ENCODE measurements at places on chromosomes 7 and 10.
A peak's percentile ranks its signal among the peaks of the same experiment; 100 is the strongest.

DNA sequence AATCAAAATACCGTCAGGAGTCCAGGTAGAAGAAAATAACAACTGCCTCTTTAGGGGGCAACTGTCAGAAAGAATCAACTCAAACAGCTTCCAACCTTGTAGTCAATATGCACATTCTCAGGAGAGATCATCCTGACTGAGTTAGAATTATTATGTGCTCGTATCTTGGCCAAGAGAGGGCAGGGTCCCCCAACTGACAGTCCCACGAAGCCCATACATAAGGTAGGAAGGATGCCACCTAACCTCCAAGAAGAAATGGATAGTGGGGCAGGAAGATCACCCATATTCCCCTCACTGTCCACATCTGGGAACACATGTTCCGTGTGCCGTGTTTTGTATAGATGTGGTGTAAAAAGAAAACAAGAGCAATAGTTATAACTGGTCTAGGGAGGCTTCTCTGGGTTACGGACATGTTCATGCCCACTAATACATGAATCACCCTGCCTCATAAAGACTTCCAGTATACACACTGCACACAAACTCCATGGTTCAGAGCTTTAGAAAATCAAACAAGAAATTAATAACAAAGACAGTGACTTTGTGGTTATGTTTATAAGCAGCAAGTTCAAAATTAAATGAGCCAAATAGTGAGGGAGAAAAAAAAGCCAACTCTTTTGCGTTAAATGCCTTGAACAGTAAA, 295.6 kb downstream of the FGFR2 start:
- no peak for DNase-seq

DNA sequence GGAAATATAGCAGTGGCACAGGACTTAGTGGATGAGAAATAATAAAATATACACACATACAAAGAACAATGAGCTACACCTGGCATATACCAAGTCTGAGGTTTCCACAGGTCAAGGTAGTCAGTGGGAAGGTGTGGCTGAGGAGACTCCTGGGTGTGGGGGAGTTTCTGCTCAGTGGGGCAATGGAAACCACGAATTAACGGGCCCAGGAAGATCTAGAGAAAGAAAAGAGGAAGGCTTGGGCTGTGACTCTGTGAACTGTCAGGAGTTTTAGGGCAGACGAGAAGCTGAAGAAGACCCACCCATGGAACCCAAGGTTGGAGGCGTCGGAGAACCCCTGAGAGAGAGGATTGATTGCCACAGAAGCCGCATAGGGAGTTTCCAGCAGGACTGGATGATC, 196.5 kb downstream of the HERPUD2 start:
- DNase-seq: no peak

DNA sequence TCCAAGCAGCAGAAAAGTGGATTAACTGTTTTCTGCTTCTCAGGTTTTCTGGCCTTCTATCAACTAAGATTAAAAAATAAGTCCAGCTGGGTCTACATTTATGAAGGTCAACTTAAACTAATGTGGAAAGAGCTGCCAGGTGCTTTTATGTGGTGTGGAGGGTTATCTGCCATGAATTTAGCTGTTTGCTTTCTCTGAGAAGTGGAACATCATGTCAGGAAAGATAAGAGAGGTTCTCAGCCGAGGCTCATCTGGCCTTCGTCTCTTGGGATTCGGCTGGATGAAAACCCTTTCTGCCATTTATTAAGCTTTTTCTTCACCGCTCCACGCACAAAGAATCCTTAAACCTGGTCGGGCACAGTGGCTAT, 5.5 kb downstream of the PTPRN2 start:
- DNase-seq: no peak

- no peak for DNase-seq
Observed at GRCh38 chr10:100167553-100168312, 18.1 kb downstream of the ERLIN1 start.

DNA sequence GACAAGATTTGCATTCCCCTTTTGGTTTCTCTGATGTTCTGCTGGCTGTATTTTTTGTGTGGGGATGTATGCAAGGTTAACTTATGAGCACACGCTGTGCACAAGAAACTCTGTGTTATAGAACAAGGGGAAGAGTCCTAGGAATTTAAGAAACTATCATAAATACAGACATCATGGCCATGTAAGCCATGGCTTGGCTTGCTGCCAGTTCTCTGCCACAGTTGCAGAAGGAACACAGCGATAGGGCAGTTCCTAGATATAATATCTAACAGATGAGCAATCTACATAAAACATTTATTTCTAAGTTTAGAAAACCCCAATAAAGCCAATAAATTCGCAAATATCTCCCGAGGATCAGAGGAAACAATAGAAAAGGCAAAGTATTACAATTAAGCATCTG, 153.3 kb downstream of the LRRTM3 start:
- DNase-seq: no peak

GRCh38 chr10:122525788-122526187, 34.8 kb upstream of the DMBT1 start:
- DNase-seq: peak; percentile 26

- no peak for DNase-seq
Observed at GRCh38 chr7:105298439-105298894, 90.3 kb downstream of the SRPK2 start.

GRCh38 chr7:120926943-120927346, 23.6 kb upstream of the ING3 start:
- DNase-seq: no peak

GRCh38 chr10:132943791-132944404, 1.5 kb upstream of the CFAP46 start:
- no peak for DNase-seq

GRCh38 chr10:94131885-94132284, 138.2 kb downstream of the PLCE1 start:
- DNase-seq: no peak

- no peak for DNase-seq
Observed at GRCh38 chr10:93085272-93085859, 11.7 kb downstream of the CYP26A1 start.

DNA sequence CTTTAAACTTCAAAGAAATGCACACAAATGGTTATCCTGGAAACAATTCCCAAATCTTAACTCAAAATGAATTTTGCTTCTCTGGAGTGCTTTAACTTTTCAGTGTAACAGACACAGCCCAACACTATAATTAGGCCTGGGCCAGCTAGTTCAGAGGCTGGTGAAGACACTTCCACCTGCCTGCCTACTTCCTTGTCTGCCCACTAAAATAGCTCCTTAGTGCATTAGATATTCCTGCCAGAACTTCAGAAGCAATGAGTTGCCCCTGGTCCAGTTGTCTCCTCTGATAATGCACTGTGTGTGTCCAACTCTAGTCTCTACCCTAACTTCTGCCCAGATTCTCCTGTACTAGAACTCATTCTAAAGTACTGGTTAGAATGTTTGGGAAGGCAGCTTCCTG, 150.9 kb upstream of the PRSS58 start:
- no peak for DNase-seq

DNA sequence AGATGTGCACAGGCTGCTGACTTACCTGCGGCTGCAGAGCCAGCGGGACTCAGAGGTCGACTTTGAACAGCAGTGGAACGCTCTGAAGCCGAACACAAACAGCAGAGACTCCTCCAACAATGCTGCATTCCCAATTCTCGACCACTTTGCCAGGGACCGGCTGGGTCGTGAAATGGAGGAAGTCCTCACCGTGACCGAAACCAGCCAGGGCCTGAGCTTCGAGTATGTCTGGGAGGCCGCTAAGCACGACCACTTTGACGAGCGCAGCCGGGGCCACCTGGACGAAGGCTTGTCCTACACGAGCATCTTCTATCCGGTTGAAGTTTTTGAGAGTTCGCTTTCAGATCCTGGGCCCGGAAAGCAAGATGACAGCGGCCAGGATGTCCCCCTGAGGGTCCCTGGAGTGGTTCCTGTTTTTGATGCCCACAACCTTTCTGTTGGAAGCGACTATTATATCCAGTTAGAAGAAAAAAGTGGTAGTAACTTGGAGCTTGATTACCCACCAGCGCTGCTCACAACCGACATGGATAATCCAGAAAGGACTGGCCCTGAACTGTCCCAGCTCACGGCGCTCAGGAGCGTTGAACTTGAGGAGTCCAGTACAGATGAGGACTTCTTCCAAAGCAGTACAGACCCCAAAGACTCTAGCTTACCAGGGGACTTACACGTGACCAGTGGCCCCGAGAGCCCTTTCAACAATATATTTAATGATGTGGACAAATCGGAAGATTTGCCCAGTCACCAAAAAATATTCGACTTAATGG, 19.4 kb upstream of the BHLHA15 start:
- no peak for DNase-seq

GRCh38 chr10:88725798-88726197, 19.7 kb downstream of the LIPK start:
- DNase-seq: no peak

GRCh38 chr10:93461807-93462178, 20.3 kb downstream of the MYOF start:
- no peak for DNase-seq

GRCh38 chr10:60943316-60944057, 498 bp downstream of the RHOBTB1 start:
- no peak for DNase-seq

DNA sequence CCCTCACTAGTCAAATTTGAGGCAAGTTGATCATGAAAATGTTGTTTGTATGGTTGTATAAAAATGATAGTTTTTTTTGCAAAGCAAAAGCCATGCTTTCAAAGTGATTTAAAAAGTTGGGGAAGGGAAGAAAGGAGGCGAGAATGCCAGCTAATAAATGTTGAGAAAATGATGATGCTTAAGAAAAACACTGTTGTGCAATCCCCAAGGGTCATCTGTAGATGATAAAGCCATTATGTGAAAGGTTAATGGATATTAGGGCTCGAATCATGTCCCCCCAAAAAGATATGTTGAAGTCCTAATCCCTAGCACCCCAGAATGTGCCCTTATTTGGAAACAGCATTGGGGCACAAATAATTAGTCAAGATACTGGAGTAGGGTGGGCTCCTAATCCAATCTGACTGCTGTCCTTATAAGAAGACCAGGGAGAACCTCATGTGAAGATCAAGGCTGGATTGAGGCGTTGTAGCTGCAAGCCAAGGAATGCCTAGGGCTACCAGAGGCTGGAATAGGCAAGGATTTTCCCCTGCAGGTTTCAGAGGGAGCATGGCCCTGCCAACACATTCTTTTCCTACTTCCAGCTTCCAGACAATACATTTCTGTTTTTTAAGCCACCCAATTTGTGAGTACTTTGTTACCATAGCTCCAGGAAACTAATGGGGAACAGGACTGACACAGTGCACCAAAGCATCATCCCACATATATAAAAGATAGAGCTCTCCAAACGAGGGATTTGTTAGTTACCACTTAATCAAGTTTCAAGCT, 35.4 kb upstream of the MKLN1 start:
- no peak for DNase-seq

- DNase-seq: no peak
Observed at GRCh38 chr10:3528823-3529403, 256.1 kb downstream of the KLF6 start.

DNA sequence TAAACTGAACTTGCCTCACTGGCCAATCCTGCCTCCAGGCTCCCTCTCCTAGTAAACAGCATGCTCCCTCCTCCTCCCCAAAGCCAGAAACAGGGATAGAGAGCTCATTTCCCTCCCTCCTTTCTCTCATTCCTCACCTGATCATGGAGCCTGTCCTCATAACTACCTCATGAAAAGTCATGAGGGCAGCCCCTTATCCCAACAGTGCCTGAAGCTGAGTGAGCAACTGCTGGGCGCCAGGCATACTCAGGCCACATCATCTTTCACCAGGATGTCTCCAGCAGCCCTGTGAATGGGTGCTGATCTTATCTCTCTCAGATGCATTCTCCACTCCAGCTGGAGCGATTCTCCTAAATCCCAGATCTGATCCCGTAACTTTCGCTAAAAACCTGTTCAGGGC, 307.2 kb downstream of the PRPF18 start:
- DNase-seq: no peak

- no peak for DNase-seq
Observed at GRCh38 chr10:108037061-108037460, 872.6 kb upstream of the SORCS1 start.
